ENCODE measurements at places on chromosomes 16 and 17.

DNA sequence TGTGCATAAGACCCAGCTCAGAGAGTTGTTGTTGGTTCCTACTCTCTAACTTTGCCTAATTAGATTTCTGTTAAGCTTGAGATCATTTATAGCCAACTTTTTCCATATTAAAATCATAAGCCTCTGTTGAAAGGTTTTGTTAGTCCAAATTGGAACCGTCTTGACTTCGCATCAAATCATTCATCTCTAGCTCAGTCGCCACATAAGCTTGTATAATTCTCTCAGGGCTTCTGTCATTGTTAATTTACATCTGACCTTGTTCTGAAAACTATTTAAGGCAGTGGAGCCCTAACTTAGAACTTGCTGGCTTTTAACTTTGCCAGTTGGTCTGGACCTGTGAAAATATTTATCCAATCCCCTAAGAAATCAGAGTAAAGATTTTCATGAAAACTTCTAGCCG is 107.2 kb downstream of the PITPNC1 start:
- no peak for DNase-seq

GRCh38 chr16:56777001-56777400 is 47.1 kb downstream of the NUP93 start:
- DNase-seq = no peak

- DNase-seq = no peak
Measured at GRCh38 chr17:13568582-13569397, 32.9 kb downstream of the HS3ST3A1 start.

- no peak for DNase-seq
Measured at GRCh38 chr17:38556239-38556638, 49.5 kb downstream of the SRCIN1 start.

- no peak for DNase-seq
Measured at GRCh38 chr17:65297384-65297783, 160.2 kb downstream of the RGS9 start.

GRCh38 chr16:71276589-71277334 is 12.4 kb downstream of the CMTR2 start:
- no peak for DNase-seq

Data from NCI-H1417 treated with DMSO at 0.1 percent for 48 hours (cell line).